Fibroblast of skin of right quadriceps (primary cell): ENCODE measurements at places on chromosomes 6 and 20.

- no peak for DNase-seq
Observed at GRCh38 chr6:25186919-25187318, 92.3 kb upstream of the CARMIL1 start.

GRCh38 chr6:149130090-149130489 is 187.4 kb upstream of the TAB2 start:
- DNase-seq = no peak

DNA sequence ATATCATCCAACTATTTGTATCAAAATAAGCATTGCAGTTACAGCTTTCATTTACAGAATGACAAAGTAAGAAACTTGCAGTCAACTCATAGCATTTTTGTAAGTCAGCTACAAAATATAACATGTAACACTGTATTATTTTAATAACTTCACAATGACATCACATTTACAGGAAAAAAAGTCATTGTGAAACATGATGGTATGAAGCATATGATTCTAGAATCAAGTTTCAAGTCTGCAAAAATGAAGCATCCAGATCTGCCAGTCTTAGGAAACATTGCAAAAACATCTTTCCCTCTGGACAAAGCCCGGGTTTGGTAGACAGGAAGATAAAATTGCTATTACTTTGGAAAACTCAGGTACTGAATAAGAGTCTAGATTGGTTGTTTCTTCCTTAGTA is 263.9 kb upstream of the NT5E start:
- peak; percentile 67 for DNase-seq

- DNase-seq = no peak
Observed at GRCh38 chr6:84136364-84137050, 90.9 kb downstream of the CEP162 start.

DNA sequence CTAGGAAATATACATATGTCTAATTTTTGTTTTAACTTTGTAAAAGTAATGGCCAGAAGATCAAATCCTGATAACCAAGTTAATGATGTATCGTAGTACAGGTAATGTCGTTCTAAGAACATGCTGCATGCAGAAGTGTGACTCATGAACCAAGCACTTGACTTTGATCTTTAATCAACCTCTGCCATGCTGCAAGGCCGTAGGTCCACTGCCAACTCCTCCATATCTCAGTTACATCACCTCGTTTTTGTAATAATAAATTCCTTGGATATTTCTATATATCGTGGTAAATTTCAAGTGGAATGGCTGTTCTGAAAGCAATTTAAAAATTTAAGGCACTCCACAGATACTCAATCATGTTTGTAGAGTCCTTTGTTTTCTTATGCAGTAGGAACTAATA is 771.7 kb downstream of the EPHA7 start:
- DNase-seq = no peak

DNA sequence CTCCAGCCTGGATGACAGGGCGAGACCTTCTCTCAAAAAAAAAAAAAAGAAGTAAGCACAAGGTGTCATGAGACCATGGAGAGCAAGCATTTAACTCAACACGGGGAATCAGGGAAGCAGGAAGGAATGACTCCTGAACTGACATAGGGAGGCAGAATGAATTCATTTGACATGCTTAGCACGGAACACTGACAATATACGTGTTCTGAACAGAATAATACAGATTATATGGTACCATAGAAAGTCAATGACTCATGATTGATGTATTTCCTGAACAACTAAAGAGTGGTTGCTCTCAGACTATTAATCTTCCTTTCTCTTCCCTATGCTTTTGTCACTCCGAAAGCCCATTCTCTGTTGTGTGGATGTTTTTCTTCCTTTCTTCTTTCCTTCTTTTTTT is 20.7 kb upstream of the ASIP start:
- peak; percentile 88 for DNase-seq

DNA sequence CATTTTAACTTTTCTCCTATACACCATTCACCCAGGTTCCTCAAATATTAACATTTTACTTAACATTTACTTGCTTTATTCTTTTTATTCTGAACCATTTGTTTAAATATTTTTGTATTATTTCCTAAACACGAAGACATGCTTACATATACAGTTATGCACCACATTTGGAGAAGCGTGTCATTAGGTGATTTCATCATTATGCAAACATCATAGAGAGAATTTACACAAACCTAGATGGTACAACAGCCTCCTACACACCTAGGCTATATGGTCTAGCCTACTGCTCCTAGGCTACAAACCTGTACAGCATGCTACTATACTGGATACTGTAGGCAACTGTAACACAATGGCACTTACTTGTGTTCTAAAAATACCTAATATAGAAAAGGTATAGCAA is 6.6 kb downstream of the TDP2 start:
- DNase-seq = no peak

- peak; percentile 70 for DNase-seq
Observed at GRCh38 chr20:46568570-46569129, 18.2 kb upstream of the OCSTAMP start.

DNA sequence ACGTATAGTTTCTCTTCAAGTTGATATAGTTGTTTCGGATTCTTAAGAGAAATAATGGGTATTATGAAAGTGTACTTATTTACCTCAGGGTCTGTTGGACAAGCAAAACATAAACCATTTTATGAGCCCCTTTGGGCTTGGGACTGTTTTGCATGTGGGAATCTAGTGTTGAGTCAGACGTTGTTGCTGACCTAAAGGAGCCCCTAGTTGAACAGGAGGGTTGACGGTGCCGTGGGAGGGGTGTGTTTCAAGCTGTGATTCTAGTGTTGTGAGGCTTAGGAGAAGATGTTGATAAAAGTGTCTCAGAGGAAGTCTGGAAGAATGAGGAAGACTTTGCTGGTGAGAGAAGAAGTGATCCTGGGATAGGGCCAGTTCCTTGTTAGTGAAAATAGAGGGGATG is 140.0 kb downstream of the ARID1B start:
- DNase-seq = no peak

DNA sequence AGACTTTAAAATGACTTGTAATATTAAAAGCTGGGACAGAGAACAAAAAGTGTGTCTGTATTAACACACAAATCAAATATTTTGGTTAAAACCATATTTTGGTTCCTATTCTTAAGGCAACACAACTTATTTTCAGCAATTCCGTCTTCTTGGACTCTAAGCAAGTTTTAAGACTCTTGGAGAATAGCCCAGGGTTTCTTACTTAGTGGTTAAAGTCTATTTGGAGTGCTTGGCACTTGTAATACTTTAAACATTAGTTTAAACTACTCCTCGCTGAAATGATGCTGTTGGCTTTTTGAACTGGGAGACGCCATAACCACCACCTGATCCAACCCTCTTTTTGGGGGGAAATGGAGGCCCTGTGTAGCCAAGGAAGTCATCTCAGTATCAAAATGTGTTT is 109.7 kb upstream of the GMDS start:
- no peak for DNase-seq

DNA sequence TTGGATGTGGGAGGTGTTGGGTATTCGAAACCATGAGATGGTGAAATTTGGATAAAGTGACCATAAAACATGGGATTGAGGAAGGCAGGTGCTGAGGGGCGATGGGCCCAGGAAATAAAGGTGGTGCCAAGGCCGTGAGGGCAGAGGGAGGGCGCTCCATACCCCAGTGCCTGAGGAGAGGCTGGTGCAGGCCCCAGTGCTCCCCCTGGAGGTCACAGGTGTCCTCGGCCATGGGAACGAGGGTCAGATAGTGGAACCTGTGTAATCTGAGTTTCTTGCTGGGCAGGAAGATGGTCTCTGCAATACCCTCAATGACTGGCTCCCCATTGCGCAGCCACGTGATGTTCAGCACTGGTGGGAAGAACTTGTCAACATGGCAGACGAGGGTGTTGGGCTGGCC is 16.2 kb downstream of the HLA-DPB1 start:
- no peak for DNase-seq

GRCh38 chr20:46430921-46431712 is 24.7 kb upstream of the ELMO2 start:
- DNase-seq = no peak

DNA sequence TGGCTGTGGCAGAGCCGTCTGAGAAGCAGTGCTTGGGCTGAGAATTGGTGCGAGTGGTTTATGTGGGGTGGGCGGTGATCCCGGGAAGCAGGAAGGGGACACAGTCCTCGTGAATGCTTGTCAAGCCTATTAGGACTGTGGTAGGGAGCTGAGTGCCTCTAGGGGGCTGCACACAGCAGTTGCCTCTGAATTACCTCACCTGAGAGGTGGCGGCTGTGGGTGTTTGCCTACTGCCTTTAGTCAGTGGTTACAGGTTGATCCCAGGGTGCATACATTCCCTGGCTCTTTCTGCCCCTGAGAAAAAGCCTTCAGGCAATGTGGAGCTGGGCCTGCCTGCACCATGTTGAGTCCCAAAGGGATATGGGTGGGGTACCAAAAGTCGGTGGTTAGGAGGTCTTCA is 5.2 kb downstream of the AP5S1 start:
- no peak for DNase-seq

GRCh38 chr20:16069389-16070010 is 503.7 kb downstream of the KIF16B start:
- DNase-seq = no peak

- no peak for DNase-seq
Observed at GRCh38 chr6:30741789-30742315, 635 bp downstream of the FLOT1 start.

- DNase-seq = no peak
Observed at GRCh38 chr20:24684421-24684871, 215.0 kb downstream of the SYNDIG1 start.

- no peak for DNase-seq
Observed at GRCh38 chr6:168270274-168271172, 49.1 kb downstream of the DACT2 start.

DNA sequence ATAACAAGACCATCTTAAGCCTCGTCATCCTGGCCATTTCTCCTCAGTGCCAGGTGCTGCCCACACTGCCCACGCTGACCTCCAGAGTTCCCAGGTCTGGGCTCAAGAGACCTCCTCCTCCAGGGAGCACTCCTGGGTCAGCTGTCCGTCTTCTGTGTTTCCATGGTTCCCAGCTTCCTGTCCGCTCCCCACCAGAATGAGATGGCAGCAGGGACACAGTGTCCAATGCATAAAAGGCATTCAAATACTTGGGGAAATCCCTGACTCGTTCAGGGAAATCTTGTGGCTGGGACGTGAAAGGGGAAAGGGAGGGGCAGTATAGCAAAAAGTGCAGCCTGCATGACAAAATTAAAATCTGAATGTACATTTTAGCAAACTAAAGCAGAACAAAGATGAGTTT is 54.3 kb downstream of the SLC23A2 start:
- no peak for DNase-seq

DNA sequence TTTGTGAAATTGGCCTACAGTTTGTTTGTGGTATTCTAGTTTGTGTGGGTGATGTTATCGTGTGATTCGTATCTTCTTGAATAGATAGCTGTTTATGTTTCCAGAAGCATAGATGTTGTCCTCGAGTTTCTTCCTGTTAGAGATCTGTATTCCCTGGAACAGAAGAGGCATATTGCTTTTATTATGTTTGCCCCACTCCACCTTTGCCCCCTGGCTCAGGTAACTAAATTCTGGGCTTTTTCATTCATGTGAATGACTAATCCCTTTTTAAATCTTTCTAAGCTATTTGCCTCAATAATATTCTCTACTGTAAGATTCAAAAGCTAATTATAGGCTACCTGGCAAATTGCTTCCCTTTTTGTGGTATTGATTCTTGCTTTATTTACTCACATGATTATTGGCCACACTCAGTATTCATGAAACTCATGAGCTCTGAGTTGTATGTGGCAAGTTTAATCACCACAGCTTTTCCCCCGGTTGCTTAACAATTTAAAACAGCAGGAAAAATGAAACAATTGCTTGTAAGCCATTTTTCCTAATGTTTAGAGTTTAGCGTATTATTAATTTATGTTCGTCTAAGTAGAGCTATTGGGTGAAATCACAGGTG is 12.6 kb downstream of the RNF217 start:
- no peak for DNase-seq

DNA sequence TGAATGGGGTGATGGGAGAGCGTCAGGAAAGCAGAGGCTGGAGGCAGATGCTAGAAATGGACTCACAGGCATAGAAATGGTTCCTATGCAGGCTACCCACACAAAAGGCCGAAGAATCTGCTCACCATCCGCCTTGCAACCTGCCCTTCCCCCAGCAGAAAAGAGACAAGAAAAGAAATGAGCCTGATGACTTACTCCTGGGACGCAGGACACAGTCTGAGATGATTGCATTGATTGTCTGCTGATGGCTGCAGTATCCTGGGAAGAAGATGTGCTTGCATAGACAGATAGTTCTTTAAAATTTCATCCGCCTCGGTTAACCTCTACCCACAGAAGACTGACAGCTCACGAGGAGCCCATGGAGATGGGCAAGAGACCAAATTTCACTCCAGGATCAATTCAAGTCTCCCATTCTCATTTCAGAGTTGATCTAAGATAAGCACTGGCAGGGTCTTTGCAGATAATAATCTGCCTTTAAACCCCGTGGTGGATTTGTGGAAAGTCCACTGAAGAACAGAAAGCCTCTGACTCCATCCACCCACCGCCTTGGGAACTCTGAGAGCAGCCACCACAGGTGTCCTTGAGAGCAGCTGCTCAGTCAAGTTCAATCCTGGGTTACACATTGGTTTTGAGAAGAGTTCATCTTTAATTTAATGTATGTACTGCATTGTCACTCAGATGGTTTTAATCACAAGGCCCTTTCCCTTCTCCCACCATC is 7.2 kb downstream of the AGPAT4 start:
- DNase-seq = no peak

GRCh38 chr6:144574796-144575195 is 289.7 kb downstream of the UTRN start:
- DNase-seq = no peak

- DNase-seq = no peak
Observed at GRCh38 chr6:147005499-147005898, 198.7 kb upstream of the STXBP5 start.

- DNase-seq = peak; percentile 81
Observed at GRCh38 chr6:142845624-142846458, 99.1 kb downstream of the HIVEP2 start.

GRCh38 chr20:47733892-47734291 is 51.4 kb downstream of the SULF2 start:
- DNase-seq = no peak

- no peak for DNase-seq
Observed at GRCh38 chr6:168619560-168620314, 178.8 kb downstream of the SMOC2 start.

GRCh38 chr20:37327748-37328147 is 18.2 kb upstream of the SRC start:
- DNase-seq = peak; percentile 85

- DNase-seq = no peak
Observed at GRCh38 chr6:1311400-1312202, at the start of gene FOXQ1. TSS of gene FOXQ1 (plus strand) at chr6:1312098. CDS start at chr6:1312705, 607 bp downstream.

DNA sequence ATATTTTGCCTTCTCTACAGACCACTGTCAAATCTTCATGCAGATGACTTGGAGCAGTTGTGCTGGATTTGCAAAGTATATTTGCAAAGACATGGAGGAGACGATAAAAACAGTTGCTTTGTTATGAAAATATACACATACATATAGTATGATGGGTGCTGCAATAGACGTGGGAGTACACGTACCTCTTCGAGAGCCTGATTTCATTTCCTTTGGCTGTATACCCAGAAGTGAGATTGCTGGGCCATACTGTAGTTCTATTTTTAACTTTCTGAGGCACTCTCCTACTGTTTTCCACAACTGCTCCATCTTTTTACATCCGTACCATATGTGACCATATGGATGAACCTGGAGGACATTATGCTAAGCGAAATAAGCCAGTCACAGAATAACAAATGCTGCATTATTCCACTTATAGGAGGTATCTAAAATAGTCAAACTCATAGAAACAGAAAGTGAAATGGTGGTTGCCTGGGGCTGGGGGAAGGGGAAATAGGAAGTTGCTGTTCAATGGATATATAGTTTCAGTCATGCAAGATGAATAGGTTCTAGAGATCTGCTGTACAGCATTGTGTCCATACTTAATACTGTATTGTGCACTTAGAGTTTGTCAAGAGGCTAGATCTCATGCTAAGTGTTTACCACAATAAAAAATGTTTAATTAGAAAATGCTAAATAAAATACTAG is 223.8 kb downstream of the HAO1 start:
- DNase-seq = no peak
